Left ventricle myocardium inferior (tissue), 1 donor: ENCODE measurements at places on chromosomes 1 and 21. TPM values are rescaled to one million over a fixed set of nuclear protein-coding genes. Genes with fewer than 3 reads are reported as not detected.

Gene GMEB1
- total RNA-seq: 6.2 TPM

DNA sequence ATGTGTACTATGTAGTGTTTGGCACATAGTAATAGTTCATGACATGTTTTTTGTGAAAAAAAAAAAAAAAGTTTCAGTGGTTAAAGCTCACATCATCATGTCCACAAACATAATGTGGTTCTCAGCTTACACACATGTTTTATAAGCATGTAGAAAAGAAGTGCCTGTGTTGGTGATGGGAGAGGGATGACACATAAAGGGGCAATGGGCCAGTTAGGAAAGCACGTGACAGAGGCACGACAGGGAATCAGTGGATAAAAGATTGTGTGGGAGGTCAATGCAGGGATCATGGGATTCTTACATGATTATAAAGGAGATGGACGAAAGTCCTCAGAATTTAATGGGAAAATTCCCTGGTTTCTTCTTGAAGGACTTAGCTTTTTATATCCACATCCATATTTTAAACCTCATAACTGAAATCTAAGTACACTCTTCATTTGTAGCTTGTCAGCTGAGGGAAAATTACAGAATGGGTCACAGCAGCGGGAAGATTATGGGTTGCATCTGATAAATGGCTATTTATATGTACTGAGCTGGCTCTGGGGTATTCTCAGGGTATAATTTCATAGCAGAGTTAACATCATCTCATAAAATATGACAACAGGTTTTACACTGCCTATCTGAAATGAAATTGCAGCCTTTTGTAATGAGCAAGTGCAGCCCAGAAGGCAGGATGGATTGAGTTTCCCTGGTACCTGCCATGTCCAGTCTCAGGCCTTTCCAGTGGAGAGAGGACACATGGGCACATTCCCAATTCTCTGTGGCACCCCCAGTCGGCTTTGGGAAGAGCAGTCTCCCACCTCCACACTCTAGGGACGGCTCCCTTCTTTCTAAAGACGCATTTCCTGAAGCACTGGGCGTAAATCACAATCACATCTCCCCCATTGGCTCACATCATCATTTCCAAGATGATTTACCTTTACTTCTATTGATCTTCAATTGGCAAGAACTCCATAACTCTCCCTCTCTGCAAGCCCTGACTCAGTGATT lies 42.3 kb upstream of the NHLH2 start:
- no peak for DNase-seq

DNA sequence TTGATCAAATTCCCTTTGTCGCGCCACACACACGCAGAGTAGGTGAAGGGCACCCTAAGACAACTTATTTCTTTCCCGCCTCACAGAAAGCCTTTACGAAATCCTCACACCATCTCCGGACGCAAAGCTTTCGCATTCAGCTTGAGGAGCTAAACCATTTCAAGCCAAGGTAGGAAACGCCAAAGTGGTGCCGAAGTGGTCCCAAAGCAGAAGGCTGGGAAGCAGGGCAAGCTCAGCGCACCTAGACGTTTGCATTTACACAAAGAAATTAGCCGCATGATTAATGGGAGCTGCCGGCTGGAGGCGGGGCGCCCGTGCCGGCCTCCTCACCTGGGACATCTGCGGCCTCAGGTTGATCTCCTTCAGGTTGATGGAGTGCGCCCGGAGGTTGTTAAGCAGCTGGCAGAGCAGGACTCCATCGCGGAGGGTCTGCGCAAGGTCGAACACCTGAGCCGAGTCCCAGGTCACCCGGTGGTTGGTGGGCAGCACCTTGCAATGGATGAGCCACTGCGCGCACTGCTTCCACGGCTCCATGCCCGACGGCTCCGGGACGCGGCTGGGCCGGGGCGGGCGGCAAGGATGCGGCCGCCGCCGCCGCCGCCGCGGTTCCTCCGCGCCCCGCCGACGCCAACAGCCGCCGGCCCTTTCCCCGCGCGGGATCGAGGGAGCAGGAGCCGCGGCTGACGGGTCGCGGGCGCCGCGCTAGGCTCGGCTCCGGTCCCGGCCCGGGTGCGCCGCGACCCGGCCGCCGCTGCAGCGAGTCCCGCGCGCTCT lies 457 bp downstream of the VAV3 start:
- no peak for DNase-seq

GRCh38 chr1:2602866-2603520 lies 16.4 kb downstream of the PRXL2B start:
- DNase-seq: no peak

Gene MCOLN2
- total RNA-seq: 0.19 TPM

DNA sequence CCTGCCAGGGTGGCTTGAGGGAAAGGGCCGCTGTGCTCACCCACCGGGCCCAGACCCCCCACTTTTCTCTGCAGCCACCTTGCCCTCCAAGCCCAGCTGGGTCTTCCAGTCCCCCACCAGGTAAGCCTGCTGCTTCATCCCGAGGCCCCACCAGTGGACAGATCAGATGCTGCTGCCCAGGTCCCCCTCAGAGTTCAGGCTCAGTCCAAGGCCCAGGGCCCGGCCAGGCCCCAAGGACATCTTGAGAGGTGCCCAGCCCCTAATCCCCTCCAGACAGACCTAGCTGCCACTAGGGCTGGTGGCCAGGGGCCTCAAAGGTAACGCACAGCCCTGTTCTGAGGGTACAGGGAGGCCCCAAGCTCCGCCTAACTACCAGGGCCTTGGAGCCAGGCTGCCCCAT lies 58.6 kb downstream of the MEGF6 start:
- no peak for DNase-seq

Gene EXO1
- 0.44 TPM for total RNA-seq

DNA sequence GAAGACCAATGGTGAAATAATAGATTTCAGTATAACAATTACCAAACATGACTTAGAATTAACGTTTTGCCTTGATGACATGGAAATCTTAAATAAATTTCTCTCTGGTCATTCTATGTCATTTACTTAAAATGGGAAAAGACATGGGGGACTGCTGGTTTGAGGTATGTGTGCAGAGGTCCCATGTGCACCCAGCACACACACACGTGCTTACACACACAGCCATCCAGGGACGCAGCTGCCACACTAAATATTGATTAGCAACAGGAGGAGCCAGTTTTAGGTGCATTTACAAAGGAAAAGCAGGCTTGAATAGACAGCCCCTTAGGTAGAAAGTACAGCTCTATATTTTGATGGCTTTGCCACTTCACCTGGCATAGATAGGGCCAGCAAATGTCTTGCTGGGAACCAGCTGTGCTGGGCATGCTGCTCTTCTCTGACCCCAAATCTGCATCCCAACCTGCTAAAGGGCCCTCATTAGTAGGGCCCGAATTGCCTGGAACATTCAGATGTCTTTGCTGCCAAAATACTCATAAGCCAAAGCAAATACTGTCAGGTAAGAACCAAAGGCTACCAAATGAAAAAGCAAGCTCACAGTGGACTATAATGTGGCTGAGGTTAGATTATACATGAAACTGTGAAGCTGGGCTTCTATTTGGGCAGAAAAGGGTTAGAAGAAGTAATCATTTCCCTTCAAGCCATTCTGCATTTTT lies 399.9 kb downstream of the HHAT start:
- DNase-seq: no peak

- no peak for DNase-seq
Observed at GRCh38 chr1:160168016-160168415, 16.6 kb downstream of the ATP1A4 start.

Gene IRF6
- 43.3 TPM for total RNA-seq

- peak; percentile 48 for DNase-seq
Observed at GRCh38 chr1:201488830-201489589, 17.9 kb downstream of the CSRP1 start.

DNA sequence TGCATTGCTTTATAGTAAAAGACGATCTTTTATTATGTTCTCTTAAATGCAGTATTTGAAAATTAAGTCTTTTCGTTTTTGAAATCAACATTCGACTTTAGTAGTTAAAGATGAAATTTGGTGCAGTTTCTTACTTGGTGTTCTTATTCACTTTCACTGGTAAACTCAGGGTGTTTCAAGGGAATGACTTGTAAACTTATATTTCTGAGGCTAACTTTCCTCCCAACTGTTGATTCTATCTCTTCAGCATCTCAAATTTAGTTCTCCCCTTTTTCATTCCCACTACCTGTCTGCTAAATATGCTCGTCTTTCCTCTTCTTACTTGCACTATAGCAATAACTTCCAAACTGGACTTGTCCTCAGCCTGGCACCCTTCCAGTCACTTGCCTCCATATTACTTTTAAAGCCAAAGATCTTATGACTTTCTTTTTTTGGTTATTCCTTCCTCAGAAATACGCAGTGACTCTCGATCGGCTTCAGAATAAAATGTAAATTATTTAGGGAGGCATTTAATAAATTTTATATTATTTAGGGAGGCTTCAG lies 988 bp downstream of the SLC35A3 start:
- no peak for DNase-seq

Gene GNAT2
- not detected for total RNA-seq

DNA sequence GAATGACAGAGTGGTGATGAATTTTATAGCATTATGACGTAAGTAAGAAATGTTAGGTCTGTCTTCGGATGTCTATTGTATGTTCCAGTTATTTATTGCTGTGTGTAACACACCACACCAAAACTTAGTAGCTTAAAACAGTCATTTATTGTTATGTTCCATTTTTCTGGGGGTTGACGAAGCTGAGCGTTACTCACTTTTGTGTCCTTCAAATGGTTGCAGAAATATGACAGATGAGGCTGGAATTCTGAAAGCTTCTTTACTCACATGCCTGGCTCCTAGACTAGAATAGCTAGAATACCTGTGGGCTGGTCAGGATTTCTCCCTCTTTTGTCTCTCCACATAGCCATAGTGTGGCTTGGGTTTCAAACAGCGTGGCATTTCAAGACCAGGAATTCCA lies 62.1 kb upstream of the S1PR1 start:
- DNase-seq: no peak

DNA sequence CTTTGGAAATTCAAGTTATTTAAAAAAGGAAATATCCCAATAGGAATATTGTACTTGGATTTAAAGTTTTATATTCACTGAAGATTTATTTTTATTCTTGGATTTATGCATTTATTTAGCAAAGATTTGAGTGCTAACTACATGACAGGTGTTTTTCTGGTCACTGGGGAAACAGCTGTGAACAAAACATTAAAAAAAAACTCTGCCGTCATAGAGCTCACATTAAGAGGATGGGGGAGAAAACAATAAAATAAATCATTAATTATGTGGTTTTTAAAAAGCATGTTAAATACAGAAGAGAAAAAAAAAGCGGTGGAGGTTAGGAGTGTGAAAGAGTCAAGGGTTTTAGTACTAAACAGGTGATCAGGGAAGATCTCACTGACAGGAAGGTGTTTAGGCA lies 149.9 kb downstream of the GALNT2 start:
- no peak for DNase-seq

Gene OR2AK2
- not detected for total RNA-seq

Gene RHOC
- 129 TPM for total RNA-seq

Gene FCRL6
- 0.33 TPM for total RNA-seq

DNA sequence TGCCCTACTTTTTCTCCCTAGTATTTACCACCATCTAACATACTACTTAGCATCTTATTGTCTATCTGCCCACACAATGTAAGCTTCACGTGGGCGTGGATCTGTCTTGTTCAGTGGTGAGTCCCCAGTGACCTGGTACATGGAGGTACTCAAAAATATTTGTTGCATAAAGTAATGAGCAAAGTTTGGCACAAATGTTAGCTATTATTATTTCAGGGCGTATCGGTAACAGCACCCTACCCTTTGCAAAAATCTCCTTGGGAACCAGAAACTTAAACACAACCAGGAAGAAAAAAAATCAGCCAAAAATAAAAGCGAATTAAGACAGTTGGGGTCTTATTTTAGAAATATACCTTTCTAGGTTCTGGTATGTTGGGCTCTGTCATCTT lies 454 bp upstream of the NENF start:
- no peak for DNase-seq

DNA sequence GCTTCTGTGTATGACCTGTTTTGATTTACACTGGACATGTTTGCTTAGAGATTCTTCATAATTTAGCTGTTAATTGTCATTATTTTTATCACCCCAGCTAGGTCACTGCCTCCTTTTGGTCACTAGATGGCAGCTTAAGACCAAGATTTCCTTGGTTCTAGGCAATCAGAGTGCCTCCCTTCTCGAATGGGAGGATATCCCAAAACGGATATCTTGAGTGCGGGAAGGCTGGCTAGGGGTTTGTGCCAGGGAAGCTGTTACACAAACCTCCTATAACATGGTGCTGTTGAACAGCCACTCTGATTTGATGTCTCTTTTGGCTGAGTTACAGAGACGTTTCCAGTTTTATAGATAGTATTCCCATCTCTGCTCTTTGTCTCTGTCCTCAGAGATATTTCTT lies 283.5 kb downstream of the S1PR1 start:
- no peak for DNase-seq

DNA sequence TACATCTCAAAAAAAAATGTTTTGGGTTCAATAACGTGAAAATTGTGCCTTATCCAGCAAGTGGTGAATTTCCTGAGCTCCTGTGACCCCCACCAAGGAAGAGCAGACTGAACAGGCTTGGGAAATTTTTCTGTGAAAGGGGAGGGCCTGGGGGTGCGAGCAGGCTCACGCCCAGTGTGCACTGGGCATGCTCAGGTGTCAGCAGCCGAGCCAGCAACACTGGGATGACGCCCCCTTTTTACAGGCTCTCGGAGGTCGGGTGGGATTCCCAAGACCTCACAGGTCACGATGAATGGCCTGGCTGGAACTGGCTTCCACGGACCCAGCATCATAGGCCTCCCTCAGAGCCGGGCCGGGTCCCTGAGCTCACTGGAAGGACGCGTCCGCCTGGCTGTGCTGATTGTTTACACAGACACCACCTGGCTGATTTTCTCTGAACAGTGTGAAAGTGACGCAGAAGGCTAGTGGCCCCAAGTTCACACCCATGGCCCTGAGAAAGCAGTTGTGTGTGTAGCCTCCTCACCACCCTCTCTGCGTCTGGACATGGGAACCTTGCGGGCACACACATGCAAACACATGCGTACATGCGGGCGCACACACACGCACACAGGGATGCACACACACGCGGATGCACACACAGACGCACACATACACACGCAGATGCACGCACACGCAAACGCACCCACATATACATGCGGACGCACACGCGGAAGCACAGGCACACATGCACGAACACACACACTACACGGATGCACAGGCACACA lies 9.2 kb downstream of the CSTB start:
- no peak for DNase-seq

Gene NTNG1
- total RNA-seq: 0.30 TPM

- DNase-seq: no peak
Observed at GRCh38 chr21:31342348-31342747, 1.7 kb downstream of the TIAM1 start.
